GM06990 (cell line): ENCODE measurements at places on chromosomes 5 and 9.

- DNase-seq: no peak
Measured at GRCh38 chr5:39892708-39893107, 467.9 kb upstream of the DAB2 start.

- no peak for DNase-seq
Measured at GRCh38 chr5:151182976-151183375, 25.4 kb upstream of the ANXA6 start.

DNA sequence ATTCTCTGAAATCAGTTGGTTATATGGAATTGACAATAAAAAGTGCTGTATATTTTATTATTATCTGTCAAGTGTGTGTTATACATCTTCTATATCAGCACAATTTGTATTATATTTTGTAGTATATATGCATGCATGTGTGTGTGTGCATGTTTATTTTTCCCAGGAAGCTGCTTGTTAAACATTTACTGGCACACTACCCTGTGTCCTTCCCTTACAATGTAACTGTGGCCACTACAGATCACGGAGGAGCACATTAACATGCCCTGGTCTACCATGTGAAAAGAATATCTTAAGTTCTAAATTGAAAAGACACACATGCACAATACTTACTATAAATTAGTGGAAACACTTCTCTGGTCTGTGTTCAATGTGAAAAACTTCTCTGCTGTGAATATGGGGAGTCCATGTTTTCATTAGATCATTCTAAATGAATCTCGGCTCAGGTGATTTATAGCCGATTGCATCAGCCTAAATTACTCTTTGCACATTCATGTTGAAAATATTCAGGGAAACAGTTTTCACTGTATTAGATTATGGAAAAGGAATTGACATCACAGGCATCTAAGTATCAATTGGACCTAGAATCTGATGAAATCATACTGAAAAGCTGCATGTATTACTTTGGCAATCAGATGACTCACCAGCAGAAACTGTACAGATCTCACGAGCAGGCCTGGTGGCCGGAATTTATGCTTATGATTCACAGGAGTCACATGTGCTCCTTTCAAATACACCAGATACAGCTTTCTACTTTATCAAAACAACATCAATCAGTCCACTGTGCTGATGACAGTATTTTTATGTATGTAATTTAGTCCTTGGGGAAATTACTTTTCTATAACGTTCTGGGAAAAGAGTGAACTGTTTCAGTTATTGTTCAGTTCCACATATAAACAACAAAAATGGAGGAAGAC, 39.4 kb downstream of the LURAP1L start:
- peak; percentile 25 for DNase-seq

DNA sequence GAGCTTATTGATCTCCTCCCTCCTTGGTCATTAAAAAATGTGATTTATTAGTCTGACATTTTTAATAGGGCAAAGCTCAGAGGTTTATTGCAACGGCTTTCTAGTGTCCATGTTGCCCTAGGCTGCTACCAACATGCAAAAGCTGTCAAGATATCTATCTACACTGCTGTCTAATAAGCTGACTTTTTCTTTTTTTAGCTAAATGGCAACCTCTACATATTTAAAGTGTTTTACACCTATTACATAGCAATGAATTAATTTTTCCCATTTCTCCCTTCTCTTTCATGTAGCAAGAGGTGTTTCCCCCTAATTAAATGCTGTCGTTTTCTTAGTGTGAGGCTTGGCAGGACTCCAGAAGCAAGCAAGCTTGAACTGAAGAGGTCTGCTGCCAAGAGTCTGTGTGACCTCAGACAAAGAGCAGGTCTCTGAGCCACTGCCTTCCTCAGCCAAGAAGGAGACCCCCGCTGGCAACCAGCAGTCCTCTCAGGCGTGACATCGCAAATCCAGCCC, 79.4 kb downstream of the GAS1 start:
- DNase-seq: no peak

DNA sequence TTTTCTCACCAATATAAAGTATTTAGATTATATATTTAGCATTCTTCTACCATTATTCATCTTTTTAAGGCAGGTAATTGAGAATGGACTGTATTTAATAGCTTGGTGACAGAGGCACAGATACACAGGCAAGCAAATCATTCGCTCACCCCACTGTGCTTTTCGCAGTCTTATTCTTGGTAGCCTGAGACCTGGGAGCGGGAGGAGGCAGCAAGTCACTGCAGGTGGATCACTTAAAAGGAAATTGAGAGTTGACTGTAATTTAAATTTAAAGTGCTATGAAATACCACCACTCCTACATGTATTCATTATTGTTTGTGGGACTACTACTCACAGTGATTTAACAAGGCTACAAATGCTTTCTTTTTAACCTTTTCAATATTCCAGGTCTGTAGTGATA, 9.7 kb downstream of the RICTOR start:
- no peak for DNase-seq

DNA sequence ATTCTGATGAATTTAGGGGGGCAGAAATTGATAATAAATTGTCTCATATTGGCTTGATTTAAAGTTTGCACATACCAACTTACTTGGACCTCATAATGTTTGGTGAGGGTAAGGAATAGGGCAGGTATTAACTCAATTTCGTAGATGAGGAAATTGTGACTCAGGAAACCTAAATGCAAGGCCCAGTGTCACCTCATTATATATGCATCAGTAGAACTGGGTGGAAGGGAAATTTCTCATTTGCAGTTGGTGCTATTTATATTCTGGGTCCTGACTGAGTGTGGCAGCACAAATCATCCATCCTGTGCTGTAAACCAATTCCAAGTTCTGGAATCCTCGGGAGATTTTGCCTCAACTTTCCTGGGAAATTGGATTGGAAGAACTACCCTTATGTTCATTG, 103.0 kb downstream of the SPATA31D1 start:
- no peak for DNase-seq

- DNase-seq: peak; percentile 10
Measured at GRCh38 chr9:105341434-105342146, 97.1 kb downstream of the SLC44A1 start.

GRCh38 chr5:169551696-169552095, 31.9 kb upstream of the SPDL1 start:
- DNase-seq: no peak
